Prostate gland (tissue), 2 donors: ENCODE measurements at places on chromosomes 2 and 18. TPM values are rescaled to one million over a fixed set of nuclear protein-coding genes. Genes with fewer than 3 reads are reported as not detected.

Gene NT5C1B
- not detected for total RNA-seq

GRCh38 chr18:74528913-74529312 is 5.4 kb upstream of the CNDP1 start:
- H3K4me1 ChIP-seq = no peaks in the 10 kb centered on the region
- no peaks in the 10 kb centered on the region for H3K36me3 ChIP-seq
- H3K4me3 ChIP-seq = no peak overlapping the region

Gene EVX2
- 1.2 TPM for total RNA-seq

GRCh38 chr2:109157563-109158105 is 28.6 kb downstream of the SH3RF3 start:
- H3K27me3 ChIP-seq = no peaks in the 10 kb centered on the region
- H3K4me1 ChIP-seq = no peaks in the 10 kb centered on the region
- H3K27ac ChIP-seq = no peak overlapping the region
- no peaks in the 10 kb centered on the region for H3K36me3 ChIP-seq

Gene MAP3K19
- 2.7 TPM for total RNA-seq

Gene MTHFD2
- total RNA-seq = 25.6 TPM

- H3K4me3 ChIP-seq = no peak overlapping the region
- no peaks in the 10 kb centered on the region for H3K36me3 ChIP-seq
- no peak overlapping the region for H3K27ac ChIP-seq
- H3K27me3 ChIP-seq = no peaks in the 10 kb centered on the region
Measured at GRCh38 chr2:195575016-195575415, 82.0 kb upstream of the SLC39A10 start.

DNA sequence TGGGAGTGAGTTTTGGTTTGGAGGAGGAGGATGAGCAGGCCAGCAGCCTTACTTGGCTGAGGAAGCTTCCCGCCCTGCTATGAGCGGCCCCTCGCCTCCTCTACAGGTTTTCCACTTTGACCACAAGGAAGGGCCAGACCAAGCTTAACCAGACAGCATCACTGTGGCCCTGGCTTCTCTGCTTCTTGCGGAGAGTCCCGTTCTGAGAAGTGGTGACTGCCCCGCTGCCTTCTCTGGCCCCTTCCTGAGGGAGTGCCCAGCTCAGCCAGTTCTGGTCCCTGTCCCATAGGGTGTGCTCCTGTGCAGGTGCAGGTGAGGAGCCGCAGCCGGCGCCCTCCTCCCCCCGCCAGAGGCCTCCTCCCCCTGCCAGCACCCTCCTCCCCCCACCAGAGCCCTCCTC is 101.0 kb downstream of the FAM210A start:
- no peaks in the 10 kb centered on the region for H3K4me1 ChIP-seq
- no peaks in the 10 kb centered on the region for H3K36me3 ChIP-seq
- no peak for DNase-seq
- no peaks in the 10 kb centered on the region for H3K27me3 ChIP-seq
- H3K4me3 ChIP-seq = no peak overlapping the region

DNA sequence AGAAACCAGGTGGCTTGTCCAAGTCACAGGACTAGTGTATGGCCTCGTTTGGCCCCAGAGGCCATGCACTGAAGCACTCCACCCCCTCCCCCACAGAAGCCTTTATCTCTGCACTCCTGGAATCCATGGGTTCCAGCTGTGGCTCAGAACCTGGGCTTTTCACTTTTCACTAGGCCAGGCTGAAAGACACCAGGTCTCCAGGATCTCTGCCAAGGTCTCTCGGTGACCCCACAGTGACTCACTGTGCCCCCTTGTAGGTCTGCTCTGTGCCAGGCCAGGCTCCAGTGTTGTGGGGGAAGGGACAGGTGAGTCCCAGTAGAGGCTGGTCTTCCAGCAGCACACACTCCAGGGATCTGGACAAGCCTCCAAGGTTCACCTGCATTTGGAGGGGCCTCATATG is 31.0 kb upstream of the GLI2 start:
- H3K4me3 ChIP-seq = no peak overlapping the region
- no peaks in the 10 kb centered on the region for H3K36me3 ChIP-seq
- H3K27ac ChIP-seq = no peak overlapping the region

- no peak overlapping the region for H3K4me3 ChIP-seq
- no peak for DNase-seq
- H3K27me3 ChIP-seq = no peaks in the 10 kb centered on the region
- H3K36me3 ChIP-seq = no peaks in the 10 kb centered on the region
Measured at GRCh38 chr18:79445696-79446561, 50.2 kb downstream of the NFATC1 start.

GRCh38 chr18:54444319-54444914 is 86.7 kb downstream of the C18orf54 start:
- H3K27ac ChIP-seq = no peak overlapping the region
- H3K4me3 ChIP-seq = no peak overlapping the region
- DNase-seq = peak; percentile 41
- H3K4me1 ChIP-seq = no peaks in the 10 kb centered on the region

DNA sequence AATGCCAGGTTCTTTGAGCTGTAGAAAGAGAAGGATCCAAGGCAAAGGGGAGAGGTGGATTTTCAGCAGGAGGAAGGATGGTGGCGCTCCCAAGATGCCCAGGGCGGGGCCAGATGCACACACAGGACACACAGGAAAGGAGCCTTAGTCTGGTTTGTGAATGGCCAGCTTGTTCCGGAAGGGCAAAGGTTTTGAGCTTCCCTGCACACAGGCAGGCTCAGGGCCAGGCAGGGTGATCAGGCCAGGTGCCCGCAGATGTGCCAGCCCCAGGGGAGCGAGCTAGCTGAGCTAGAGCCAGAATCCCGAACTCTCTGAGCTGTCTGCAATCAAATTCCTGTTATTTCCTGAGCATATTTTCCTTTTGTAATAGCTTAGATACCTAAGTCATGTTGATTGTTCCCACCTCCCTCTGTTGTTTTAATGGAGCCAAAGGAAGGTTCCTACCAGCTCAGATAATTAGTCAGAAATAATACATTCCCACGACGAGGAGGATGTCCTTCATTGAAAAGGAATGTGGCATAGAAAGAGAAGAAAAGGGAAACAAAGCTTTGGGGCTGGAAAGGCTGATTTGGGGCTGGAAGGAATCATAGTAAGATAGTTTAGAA is 13.7 kb upstream of the OTOF start:
- no peaks in the 10 kb centered on the region for H3K36me3 ChIP-seq
- H3K27me3 ChIP-seq = peaks cover 2% of the 10 kb centered on the region
- no peak for DNase-seq
- H3K4me1 ChIP-seq = no peaks in the 10 kb centered on the region
- H3K4me3 ChIP-seq = no peak overlapping the region
- no peak overlapping the region for H3K27ac ChIP-seq

DNA sequence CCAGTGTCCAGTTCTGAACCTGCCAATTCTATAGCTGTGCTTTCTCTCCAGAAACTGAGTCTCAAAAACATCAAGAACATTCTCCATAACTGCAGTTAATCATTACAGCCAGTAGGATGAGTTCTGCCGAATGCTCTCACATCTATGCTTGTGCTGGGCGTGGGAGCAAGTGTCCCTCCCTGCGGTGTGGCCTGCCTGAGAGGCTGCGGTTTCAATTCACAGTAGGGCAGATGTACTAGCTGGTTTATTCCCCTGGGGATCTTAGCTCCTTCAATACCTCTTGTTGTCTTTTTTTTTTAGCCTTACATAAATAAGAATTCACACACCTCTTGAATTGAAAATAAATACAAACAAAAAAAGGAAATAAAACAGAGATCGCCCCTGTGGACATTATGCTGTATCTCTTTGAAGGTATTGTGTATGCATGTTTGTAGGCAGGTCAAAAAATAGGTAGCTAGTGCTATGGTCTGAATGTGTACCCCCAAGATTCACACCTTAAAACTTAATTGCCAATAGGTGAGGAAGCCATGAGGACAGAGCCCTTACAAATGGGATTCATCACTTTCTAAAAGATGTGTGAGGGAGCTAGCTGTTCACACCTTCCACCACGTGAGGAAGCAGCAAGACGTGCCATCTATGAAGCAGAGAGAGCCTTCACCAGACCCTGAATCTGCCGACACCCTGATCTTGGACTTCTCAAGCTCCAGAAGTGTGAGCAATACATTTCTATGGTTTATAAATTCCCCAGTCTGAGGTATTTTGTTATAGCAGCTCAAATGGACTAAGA is 74.3 kb downstream of the BCL2L11 start:
- no peaks in the 10 kb centered on the region for H3K27me3 ChIP-seq
- no peaks in the 10 kb centered on the region for H3K36me3 ChIP-seq

Gene MC5R
- total RNA-seq = not detected

DNA sequence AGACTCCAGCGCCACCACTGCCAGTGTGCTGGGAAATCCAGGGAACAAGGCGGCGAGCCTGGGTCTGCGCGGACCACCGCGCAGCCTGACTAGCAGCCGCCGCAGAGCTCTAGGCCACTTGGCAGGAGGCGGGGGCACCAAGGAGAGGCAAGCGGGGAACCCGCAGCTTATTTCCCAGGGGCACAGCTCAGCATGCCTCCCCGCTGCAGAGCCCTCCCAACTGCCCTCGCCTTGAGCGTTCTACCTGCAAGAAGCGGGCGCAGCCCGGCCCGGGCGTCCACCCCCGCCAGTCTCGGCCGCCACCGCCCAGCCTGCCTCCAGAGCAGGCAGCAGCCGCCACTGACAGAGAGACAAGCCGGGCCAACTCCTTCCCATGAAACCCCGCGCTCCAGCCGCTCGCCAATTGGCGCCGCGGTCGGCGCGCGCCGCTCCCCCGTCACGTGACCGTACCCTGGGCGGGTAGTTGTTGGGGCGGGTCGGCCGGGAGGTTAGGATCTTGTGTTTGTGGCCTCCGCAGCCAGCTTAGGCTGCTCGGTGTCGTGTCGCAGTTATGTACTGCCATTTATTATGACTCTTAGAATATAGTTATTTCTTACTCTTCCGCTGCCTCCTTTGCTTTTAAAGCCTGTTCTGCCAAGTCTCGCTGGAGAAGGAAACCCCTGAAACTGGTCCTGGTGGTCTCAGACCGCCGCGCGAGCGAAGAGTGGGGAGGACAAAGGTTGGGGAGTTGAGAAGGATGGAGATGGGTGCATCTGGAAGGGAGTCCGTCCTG is at the start of gene LNPK:
TSS of gene LNPK (minus strand) at position 352 of the 772 bp plus-strand sequence. CDS start 6,683 bp downstream, outside the sequence.
- peaks cover 8% of the 10 kb centered on the region for H3K4me1 ChIP-seq
- H3K36me3 ChIP-seq = no peaks in the 10 kb centered on the region

DNA sequence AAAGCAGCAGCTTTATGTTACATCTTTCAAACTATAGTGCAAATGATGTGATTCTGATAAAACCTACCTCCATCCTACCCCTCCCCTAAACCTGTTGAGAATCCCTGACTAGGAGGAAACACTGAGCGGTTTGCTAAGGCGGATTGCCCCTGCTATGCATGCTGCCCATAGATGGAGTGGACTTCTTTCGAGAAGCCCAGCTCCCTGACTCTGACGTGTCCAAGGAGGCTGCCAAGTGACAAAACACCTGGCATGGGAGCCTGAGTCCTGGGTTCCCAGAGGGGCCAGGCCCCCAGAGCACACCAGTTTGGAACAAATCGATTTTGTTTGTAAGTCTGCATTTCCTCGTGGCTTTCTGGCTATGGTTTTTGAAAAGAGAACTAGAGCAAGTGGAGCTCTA is 1.4 kb upstream of the UXS1 start:
- DNase-seq = no peak
- no peaks in the 10 kb centered on the region for H3K27me3 ChIP-seq
- no peak overlapping the region for H3K27ac ChIP-seq
- H3K4me3 ChIP-seq = no peak overlapping the region
- no peaks in the 10 kb centered on the region for H3K4me1 ChIP-seq
- H3K36me3 ChIP-seq = no peaks in the 10 kb centered on the region

DNA sequence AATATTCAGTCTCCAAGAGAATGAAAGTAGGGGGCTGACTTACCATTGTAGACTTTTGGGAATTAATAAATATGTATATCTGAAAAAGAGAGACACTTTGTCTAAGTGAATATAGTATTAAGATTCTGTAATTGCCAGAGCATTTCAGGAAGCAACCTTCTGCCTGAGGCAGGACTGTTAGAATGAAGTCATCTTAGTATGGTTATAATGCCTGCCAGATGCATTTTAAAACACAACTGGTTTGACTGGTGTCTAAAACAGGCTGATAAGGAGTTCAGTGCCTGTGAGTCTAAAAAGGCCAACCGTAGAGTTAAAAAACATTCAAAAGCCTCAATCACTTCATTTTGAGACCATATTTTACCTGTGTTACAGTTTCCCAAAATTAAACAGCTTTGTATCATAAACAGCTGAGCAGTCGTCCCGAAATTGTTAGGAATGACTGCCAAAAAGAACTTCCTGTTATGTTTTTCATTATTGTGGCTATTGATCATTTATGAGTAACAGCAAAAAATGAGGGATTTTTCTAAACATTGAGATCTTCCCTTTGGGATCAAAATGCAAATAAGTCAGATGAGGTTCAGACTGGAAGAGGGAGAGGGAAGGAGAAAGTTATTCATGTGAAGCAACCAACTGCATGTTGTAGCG is 443.9 kb downstream of the PID1 start:
- no peaks in the 10 kb centered on the region for H3K27me3 ChIP-seq
- H3K36me3 ChIP-seq = no peaks in the 10 kb centered on the region
- H3K4me1 ChIP-seq = no peaks in the 10 kb centered on the region
- no peak for DNase-seq
- no peak overlapping the region for H3K27ac ChIP-seq

GRCh38 chr2:214139630-214140284 is 271.1 kb upstream of the VWC2L start:
- H3K4me3 ChIP-seq = no peak overlapping the region
- no peaks in the 10 kb centered on the region for H3K4me1 ChIP-seq
- no peak for DNase-seq
- H3K36me3 ChIP-seq = no peaks in the 10 kb centered on the region

DNA sequence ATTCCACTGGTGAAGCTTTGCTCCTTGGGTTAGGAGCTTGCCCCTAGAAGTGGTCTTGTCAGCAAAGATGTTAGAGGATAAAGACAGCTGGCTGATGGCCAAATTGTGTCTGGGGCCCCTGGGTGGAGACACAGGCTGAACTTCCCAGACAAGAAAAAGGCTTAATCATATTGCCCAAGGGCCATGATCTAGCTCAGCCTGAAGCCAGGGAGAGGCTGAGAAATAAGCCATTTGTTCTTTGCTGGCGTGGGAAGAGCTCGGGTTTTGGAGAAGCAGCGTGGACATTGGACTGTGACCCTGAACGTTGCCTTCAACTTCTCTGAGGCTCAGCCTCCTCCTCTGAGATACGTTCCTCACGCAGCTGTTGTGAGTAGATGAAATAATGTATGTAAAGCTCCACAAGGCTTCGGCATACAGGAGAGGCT is 153.0 kb downstream of the ZFP36L2 start:
- DNase-seq = no peak
- H3K36me3 ChIP-seq = no peaks in the 10 kb centered on the region
- H3K27ac ChIP-seq = peak overlapping the region; percentile 71
- H3K4me1 ChIP-seq = no peaks in the 10 kb centered on the region
- no peaks in the 10 kb centered on the region for H3K27me3 ChIP-seq

- H3K27ac ChIP-seq = no peak overlapping the region
- no peaks in the 10 kb centered on the region for H3K36me3 ChIP-seq
- DNase-seq = no peak
- H3K4me3 ChIP-seq = no peak overlapping the region
Measured at GRCh38 chr18:52341103-52341432, 1.1 kb downstream of the DCC start.

GRCh38 chr18:80004600-80005342 is 16.4 kb upstream of the TXNL4A start:
- H3K36me3 ChIP-seq = no peaks in the 10 kb centered on the region
- no peak for DNase-seq
- H3K4me1 ChIP-seq = no peaks in the 10 kb centered on the region
- H3K4me3 ChIP-seq = no peak overlapping the region
- H3K27ac ChIP-seq = no peak overlapping the region
- H3K27me3 ChIP-seq = no peaks in the 10 kb centered on the region

GRCh38 chr2:152330235-152330866 is 4.6 kb upstream of the FMNL2 start:
- H3K4me3 ChIP-seq = no peak overlapping the region
- H3K27ac ChIP-seq = no peak overlapping the region
- no peak for DNase-seq
- H3K27me3 ChIP-seq = no peaks in the 10 kb centered on the region
